Pancreas (tissue), 10 donors: ENCODE measurements at places on chromosomes 16 and 17. TPM values are rescaled to one million over a fixed set of nuclear protein-coding genes. Genes with fewer than 3 reads are reported as not detected.

- no peak overlapping the region for H3K4me3 ChIP-seq
- no peaks in the 10 kb centered on the region for H3K36me3 ChIP-seq
- no peaks in the 10 kb centered on the region for H3K27me3 ChIP-seq
- no peak overlapping the region for H3K27ac ChIP-seq
These were observed 385.8 kb upstream of the MAF start for GRCh38 chr16:79986352-79986751.

DNA sequence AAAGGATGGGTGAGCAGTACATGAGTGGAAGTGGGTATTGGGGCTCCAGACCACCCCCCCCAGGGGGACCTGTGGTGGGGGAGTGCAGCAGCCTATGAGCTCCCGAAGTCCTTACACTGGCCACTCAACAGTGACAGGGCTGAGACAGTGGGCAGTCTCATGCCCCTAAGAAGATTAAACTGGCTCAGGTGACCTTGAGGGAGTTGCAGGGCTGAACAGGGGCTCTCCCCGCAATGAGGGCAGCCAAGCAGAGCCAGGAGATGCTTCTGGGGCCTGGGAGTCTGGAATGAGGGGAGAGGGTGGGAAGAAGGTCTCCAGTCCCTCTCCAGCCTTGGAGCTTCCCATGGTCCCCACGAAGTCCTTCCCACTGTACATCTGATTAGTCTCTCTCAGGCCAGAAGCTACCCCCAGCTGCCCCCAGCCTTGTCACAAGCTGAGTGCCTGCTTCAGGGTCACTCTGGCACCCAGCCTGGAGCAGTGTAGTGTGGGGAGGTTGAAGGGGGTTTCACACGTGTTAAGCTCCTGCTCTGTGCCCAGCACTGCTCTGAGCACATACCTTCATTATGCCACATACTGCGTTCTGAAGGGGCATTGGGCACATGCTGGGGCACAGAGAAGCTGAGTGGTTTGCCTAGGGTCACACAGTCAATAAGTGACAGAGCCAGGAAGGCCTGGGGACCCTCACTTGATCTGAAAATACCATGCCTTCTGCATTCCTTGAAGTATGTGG, 1.0 kb upstream of the CDH16 start:
- peak; percentile 24 for DNase-seq
- H3K27me3 ChIP-seq, result no peaks in the 10 kb centered on the region
- no peak overlapping the region for H3K27ac ChIP-seq
- no peak overlapping the region for H3K4me3 ChIP-seq
- no peaks in the 10 kb centered on the region for H3K36me3 ChIP-seq

ZNF205 gene
- 10.0 TPM for total RNA-seq

GRCh38 chr17:8466456-8466855, 30.8 kb downstream of the NDEL1 start:
- no peak overlapping the region for H3K27ac ChIP-seq
- no peaks in the 10 kb centered on the region for H3K27me3 ChIP-seq
- peaks cover 10% of the 10 kb centered on the region for H3K36me3 ChIP-seq
- H3K4me1 ChIP-seq, result no peaks in the 10 kb centered on the region
- no peak overlapping the region for H3K4me3 ChIP-seq

- no peaks in the 10 kb centered on the region for H3K36me3 ChIP-seq
- H3K27me3 ChIP-seq, result no peaks in the 10 kb centered on the region
- H3K4me1 ChIP-seq, result no peaks in the 10 kb centered on the region
- H3K27ac ChIP-seq, result no peak overlapping the region
- H3K4me3 ChIP-seq, result no peak overlapping the region
- DNase-seq, result no peak
These were observed 28.5 kb upstream of the MAF start for GRCh38 chr16:79628988-79629387.

GRCh38 chr16:73015612-73016487, 32.1 kb downstream of the ZFHX3 start:
- DNase-seq, result peak; percentile 76
- peaks cover 35% of the 10 kb centered on the region for H3K4me1 ChIP-seq
- H3K27ac ChIP-seq, result peak overlapping the region; percentile 63
- no peaks in the 10 kb centered on the region for H3K36me3 ChIP-seq
- H3K27me3 ChIP-seq, result no peaks in the 10 kb centered on the region

- H3K4me3 ChIP-seq, result no peak overlapping the region
- H3K36me3 ChIP-seq, result no peaks in the 10 kb centered on the region
- H3K27me3 ChIP-seq, result no peaks in the 10 kb centered on the region
- H3K4me1 ChIP-seq, result no peaks in the 10 kb centered on the region
These were observed 11.9 kb downstream of the KCNJ12 start for GRCh38 chr17:21388066-21388465.

DNA sequence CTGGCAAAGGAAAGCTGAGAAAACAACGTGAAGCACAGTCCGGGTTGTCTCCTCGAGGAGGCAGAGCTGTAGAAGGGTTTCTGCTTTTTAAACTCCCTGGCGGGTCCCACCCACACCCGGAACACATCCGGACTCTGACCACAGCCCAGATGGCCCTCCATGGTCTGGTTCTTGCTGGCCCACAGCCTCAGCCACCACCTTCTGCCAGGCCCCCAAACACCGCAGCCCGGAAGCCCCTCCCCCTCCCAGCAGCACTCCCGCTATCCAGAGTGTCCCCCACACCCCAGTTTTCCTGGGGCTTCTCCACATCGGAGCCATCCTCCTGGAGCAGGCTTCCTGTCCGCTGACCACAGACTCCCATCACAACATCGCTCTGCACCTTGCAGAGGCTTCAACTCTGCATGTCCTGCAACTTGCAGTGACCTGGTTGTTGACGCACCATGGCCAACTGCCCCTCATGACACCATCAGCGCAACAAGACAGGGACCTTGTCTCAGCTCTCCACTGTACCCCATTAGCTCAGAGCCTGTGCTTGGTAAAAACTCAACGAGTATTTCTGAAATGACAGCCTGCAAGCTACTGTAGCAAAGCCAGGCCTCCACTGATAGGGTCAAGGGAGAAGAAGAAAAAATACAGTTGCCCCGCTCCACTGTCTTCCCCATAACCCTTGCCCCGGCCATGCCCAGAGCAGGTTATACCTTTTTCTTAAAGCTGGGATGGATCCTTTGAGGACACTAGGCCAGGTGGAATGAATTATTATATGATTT, 129.8 kb downstream of the C16orf78 start:
- H3K4me3 ChIP-seq, result no peak overlapping the region
- H3K4me1 ChIP-seq, result no peaks in the 10 kb centered on the region
- DNase-seq, result no peak
- no peak overlapping the region for H3K27ac ChIP-seq
- no peaks in the 10 kb centered on the region for H3K36me3 ChIP-seq

DNA sequence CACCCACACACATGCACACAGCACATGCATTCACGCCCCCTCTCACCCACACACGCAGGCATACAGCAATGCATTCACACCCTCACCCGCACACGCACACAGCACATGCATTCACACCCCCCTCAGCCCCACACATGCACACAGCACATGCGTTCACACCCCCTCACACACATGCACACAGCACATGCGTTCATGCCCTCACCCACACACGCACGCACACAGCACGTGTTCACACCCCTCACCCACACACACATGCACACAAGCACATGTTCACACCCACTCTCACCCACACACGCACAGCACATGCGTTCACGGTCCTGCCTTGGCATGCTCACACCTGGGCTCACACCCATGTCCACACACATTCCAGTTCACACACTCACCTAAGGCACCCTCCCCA, 64.2 kb downstream of the ENGASE start:
- no peaks in the 10 kb centered on the region for H3K27me3 ChIP-seq
- DNase-seq, result no peak
- H3K27ac ChIP-seq, result no peak overlapping the region
- H3K36me3 ChIP-seq, result no peaks in the 10 kb centered on the region

CHAD gene
- total RNA-seq, result 2.2 TPM

GRCh38 chr17:19414396-19415280, 3.6 kb downstream of the RNF112 start:
- H3K36me3 ChIP-seq, result no peaks in the 10 kb centered on the region
- no peak overlapping the region for H3K4me3 ChIP-seq
- no peaks in the 10 kb centered on the region for H3K4me1 ChIP-seq
- H3K27me3 ChIP-seq, result no peaks in the 10 kb centered on the region

SCIMP gene
- 0.24 TPM for total RNA-seq

- no peaks in the 10 kb centered on the region for H3K4me1 ChIP-seq
- no peaks in the 10 kb centered on the region for H3K36me3 ChIP-seq
- DNase-seq, result no peak
- H3K27me3 ChIP-seq, result no peaks in the 10 kb centered on the region
These were observed 234.1 kb upstream of the TOM1L1 start for GRCh38 chr17:54666559-54666958.

DNA sequence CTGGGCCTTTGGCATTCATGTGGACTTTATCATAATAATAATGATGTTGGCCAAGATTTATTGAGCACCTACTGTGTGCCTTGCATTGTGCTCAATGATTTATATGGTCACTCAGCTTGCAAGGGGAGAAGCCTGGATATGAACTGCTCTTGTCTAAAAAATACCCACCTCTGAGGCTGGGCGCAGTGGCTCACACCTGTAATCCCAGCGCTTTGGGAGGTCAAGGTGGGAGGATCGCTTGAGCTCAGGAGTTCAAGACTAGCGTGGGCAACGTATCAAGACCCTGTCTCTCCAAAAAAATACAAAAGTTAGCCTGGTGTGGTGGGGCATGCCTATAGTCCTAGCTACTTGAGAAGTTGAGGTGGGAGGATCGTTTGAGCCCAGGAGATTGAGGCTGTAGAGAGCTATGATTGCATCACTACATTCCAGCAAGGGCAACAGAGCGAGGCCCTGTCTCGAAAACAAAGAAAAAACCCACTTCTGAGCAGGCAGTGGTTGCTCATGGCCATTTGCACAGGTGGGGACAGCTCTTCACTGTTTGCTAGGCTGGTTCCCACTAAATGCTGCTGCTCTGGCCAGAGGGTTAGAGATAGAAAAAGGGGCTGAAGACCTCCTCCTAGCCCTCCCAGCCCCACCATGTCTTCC, 4.3 kb upstream of the ADGRG1 start:
- no peaks in the 10 kb centered on the region for H3K36me3 ChIP-seq
- no peaks in the 10 kb centered on the region for H3K27me3 ChIP-seq
- no peak overlapping the region for H3K4me3 ChIP-seq
- H3K4me1 ChIP-seq, result peaks cover 26% of the 10 kb centered on the region
- H3K27ac ChIP-seq, result no peak overlapping the region
- DNase-seq, result no peak

- DNase-seq, result no peak
- H3K4me3 ChIP-seq, result no peak overlapping the region
- H3K27me3 ChIP-seq, result no peaks in the 10 kb centered on the region
- H3K36me3 ChIP-seq, result no peaks in the 10 kb centered on the region
These were observed 266.6 kb downstream of the CA10 start for GRCh38 chr17:51891936-51892335.

DNA sequence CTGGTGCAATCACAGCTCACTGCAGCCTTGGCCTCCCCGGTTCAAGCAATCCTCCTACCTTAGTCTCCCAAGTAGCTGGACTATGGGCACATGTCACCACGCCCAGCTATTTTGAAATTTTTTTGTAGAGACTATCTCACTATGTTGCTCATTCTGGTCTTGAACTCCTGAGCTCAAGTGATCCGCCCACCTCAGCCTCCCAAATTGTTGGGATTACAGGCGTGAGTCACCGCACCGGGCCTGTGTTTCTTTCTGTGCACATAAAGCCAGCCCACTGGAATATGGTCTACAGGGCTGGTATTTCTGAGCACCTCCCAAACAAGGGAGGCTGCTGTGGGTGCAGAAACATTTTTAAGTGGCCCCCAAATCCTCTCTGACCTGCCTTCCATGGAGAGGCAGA, 8.4 kb downstream of the TMEM95 start:
- no peak overlapping the region for H3K4me3 ChIP-seq
- H3K36me3 ChIP-seq, result no peaks in the 10 kb centered on the region
- no peak overlapping the region for H3K27ac ChIP-seq
- DNase-seq, result no peak

- no peak overlapping the region for H3K27ac ChIP-seq
- H3K4me3 ChIP-seq, result no peak overlapping the region
- H3K27me3 ChIP-seq, result no peaks in the 10 kb centered on the region
- no peaks in the 10 kb centered on the region for H3K4me1 ChIP-seq
- H3K36me3 ChIP-seq, result no peaks in the 10 kb centered on the region
These were observed 24.4 kb downstream of the TBX21 start for GRCh38 chr17:47757386-47757785.

DNA sequence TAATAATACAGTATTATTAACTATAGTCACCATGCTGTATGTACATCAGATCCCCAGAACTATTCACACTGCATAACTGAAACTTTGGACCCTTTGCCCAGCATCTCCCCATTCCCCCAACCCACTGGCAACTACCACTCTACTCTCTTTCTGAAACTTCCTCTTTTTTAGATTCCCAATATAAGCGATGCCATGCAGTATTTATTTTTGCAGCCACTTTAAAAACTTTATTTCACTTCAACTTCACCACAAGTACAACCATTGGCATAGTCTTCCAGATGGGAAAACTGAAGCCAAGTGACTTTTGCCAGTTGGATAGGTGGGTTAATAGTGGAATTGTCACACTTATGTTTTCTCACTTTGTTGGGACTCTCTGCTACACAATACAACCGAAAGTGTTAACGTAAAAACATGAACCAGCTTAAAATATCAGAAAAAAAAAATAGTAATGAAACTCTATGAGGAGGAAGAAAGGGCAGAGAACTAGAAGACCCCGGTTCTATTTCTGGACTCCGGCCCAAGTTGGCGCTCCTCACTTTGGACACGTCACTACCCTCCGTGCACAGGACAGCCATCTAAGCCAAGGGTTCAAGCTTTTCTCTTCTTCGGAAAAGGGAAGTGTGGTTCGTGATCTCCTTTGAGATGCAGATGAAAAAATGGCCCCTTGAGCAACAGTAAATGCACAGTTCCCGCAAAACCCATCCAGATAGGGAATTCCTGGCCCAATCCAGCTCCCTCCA, 743 bp downstream of the SHCBP1 start:
- DNase-seq, result no peak
- peak overlapping the region; percentile 40 for H3K4me3 ChIP-seq
- H3K36me3 ChIP-seq, result no peaks in the 10 kb centered on the region
- H3K4me1 ChIP-seq, result no peaks in the 10 kb centered on the region

GRCh38 chr17:69712801-69713311, 298.4 kb downstream of the MAP2K6 start:
- H3K4me3 ChIP-seq, result no peak overlapping the region
- DNase-seq, result no peak
- peaks cover 13% of the 10 kb centered on the region for H3K4me1 ChIP-seq
- H3K36me3 ChIP-seq, result no peaks in the 10 kb centered on the region
- no peak overlapping the region for H3K27ac ChIP-seq

GRCh38 chr17:10518271-10519037, at the start of gene MYH1:
Gene MYH1 (minus strand): TSS chr17:10518542. CDS start chr17:10516642, 1,900 bp downstream.
- H3K4me1 ChIP-seq, result no peaks in the 10 kb centered on the region
- H3K36me3 ChIP-seq, result no peaks in the 10 kb centered on the region
- no peak for DNase-seq
- H3K27me3 ChIP-seq, result no peaks in the 10 kb centered on the region
- H3K27ac ChIP-seq, result no peak within 1 kb of the TSS

SCGB1C2 gene
- total RNA-seq, result not detected

BHLHA9 gene
- total RNA-seq, result not detected

GRCh38 chr16:30571445-30572322, at the start of gene ZNF688:
Gene ZNF688 (minus strand): TSS chr16:30571714. CDS start chr16:30571629, 85 bp downstream.
- H3K36me3 ChIP-seq, result no peaks in the 10 kb centered on the region
- peak within 1 kb of the TSS; percentile 95 for H3K27ac ChIP-seq
- peak within 1 kb of the TSS; percentile 78 for H3K4me3 ChIP-seq
- no peaks in the 10 kb centered on the region for H3K4me1 ChIP-seq
- peak; percentile 96 for DNase-seq
